Activated CD8-positive, alpha-beta T cell treated with anti-CD3 and anti-CD28 coated beads for 36 hours (primary cell): ENCODE measurements at places on chromosomes 12 and 14. TPM values are rescaled to one million over a fixed set of nuclear protein-coding genes. Genes with fewer than 3 reads are reported as not detected.
A peak's percentile ranks its signal among the peaks of the same experiment; 100 is the strongest.

DNA sequence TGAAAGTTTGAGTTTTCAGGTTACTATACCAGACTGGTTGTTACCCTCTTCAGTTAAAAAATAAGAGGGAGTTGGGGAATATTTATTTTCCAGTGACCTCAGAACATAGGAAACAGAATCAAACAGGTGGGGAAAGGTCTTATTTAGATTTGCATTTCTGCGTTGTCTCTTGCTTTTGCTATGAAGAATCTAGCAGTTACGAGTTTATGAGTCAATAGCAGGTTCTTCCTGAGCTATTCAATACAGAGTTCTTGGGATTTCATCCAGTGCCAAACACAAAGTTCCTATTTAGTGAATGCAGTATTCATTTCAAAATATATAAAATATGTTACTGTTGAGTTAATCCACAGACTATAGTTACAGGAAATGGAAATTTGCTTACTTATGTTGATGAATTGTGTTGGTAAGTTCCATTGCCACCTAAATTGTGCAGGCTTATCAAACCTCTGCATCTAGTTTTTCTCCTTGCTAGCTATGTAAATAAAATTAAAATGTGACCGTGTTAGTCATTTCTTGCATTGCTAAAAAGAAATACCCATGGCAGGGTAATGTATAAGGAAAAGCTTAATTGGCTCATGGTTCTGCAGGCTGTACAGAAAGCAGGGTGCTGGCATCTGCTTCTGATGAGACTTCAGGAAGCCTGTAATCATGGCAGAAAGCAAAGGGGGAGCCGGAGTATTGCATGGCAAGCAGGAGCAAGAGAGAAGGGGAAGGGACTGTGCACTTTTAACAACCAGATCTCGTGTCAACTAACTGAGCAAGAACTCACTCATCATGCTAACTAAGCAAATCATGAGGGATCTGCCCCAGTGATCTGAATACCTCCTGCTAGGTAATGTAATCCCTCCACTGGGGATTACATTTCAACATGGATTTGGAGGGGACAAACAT lies 110.2 kb downstream of the KTN1 start:
- H3K27ac ChIP-seq: no peak overlapping the region
- DNase-seq: no peak
- H3K27me3 ChIP-seq: no peaks in the 10 kb centered on the region
- peaks cover 19% of the 10 kb centered on the region for H3K36me3 ChIP-seq

DNA sequence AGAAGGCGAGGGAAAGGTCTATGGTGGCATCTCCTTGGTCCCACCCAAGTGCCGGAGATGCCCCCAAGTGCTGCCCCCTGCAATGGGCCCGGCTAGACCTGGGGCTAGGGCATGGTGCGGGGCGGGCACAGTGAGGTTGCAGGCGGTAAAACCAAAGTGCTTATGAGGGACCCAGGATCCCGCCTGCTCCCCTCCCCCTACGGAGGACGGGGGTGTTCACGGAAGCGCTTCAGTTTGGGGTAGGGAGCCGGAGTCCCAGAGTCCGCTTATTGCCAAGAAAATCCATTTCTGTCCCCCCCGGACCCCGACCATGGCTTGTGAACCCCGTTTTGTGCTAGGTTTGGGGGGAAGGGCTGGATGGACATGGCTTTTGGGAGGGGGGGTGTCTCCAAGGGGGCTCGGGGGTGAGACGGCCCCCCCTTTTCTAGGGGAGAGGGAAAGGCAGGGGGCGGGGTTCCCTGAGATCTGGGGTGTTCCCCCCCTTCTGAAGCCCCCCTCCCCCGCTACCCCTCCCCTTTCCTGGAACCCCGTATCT lies 5.4 kb upstream of the GPR84 start:
- peaks cover 3% of the 10 kb centered on the region for H3K27me3 ChIP-seq
- H3K27ac ChIP-seq: no peak overlapping the region
- peaks cover 41% of the 10 kb centered on the region for H3K4me1 ChIP-seq
- no peak for DNase-seq
- H3K4me3 ChIP-seq: peak overlapping the region; percentile 3

DNA sequence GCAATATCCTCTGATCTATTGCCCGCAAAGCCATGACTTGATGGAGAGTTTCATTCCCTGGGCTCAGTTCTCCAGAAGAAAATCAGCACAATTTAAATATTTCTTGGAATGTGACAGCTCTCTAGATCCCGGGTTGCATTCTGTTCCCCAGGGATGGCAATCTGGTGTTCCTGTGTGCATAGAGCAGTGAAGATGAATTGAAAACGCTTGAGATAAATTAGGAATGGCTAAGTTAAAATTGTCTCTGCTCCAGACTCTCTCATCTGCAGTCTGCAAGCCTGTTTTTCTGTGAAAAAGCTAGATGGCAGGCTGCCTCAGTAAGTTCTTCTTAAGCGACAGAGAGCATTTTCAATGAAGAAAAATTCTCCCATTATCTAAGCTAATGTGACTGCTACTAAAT lies 582.5 kb upstream of the MGAT4C start:
- no peaks in the 10 kb centered on the region for H3K4me1 ChIP-seq
- no peak for DNase-seq
- H3K27ac ChIP-seq: no peak overlapping the region
- no peak overlapping the region for H3K4me3 ChIP-seq
- H3K27me3 ChIP-seq: no peaks in the 10 kb centered on the region

DNA sequence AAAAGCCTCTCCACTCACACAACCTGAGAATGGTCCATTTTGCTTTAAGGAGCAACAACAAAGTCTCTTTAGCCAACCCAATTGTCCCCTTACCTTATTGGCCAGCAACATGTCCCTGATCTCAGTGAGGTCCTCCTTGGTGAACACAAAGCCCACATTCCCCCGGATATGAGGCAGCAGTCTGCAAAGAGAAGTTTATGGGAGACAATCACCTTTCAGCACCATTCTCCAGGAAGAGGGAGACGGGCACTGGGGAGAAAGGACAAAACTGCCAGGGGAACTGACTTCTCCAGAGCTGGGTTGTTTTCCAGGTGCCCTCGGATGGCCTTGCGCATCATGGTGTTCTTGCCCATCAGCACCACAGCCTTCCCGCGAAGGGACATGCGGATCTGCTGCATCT lies 1.9 kb downstream of the RPLP0 start:
- H3K27ac ChIP-seq: peak overlapping the region; percentile 95
- no peaks in the 10 kb centered on the region for H3K27me3 ChIP-seq
- no peak for DNase-seq
- H3K4me1 ChIP-seq: peaks cover 41% of the 10 kb centered on the region

DNA sequence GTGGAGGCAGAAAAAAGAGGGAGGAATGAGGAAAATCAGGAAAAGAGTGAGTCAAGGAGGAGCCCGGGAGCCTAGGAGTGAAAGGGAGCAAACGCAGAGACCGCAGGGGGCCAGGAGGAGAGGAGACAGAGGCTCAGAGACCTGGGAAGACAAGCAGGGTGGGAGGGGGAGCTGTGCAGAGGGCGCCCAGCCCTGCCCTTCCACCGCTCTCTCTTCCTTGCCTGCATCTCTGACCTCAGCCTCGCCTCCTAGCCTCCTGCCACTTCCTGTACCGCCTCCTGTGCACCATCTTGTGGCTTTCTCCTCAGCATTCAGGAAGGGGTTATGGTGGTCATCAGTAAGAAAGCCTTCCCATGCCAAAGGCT lies 1.3 kb downstream of the CLSTN3 start:
- peaks cover 28% of the 10 kb centered on the region for H3K4me1 ChIP-seq
- H3K27ac ChIP-seq: peak overlapping the region; percentile 14
- peaks cover 3% of the 10 kb centered on the region for H3K36me3 ChIP-seq
- H3K27me3 ChIP-seq: no peaks in the 10 kb centered on the region

- no peak overlapping the region for H3K27ac ChIP-seq
- DNase-seq: no peak
- H3K4me3 ChIP-seq: no peak overlapping the region
- no peaks in the 10 kb centered on the region for H3K36me3 ChIP-seq
Observed at GRCh38 chr14:71163050-71163841, 256.0 kb downstream of the PCNX1 start.

- no peaks in the 10 kb centered on the region for H3K4me1 ChIP-seq
- no peaks in the 10 kb centered on the region for H3K27me3 ChIP-seq
- H3K27ac ChIP-seq: no peak overlapping the region
- peaks cover 3% of the 10 kb centered on the region for H3K36me3 ChIP-seq
- H3K4me3 ChIP-seq: no peak overlapping the region
Observed at GRCh38 chr14:102120888-102121287, 18.8 kb upstream of the WDR20 start.

- H3K27me3 ChIP-seq: peaks cover 26% of the 10 kb centered on the region
- H3K27ac ChIP-seq: no peak overlapping the region
- no peak for DNase-seq
- no peak overlapping the region for H3K4me3 ChIP-seq
Observed at GRCh38 chr12:80939231-80939950, 1.7 kb upstream of the LIN7A start.

- peaks cover 33% of the 10 kb centered on the region for H3K4me1 ChIP-seq
- no peaks in the 10 kb centered on the region for H3K27me3 ChIP-seq
- H3K36me3 ChIP-seq: peaks cover 3% of the 10 kb centered on the region
- no peak for DNase-seq
Observed at GRCh38 chr12:122411537-122411936, 10.9 kb downstream of the CLIP1 start.

- no peak overlapping the region for H3K27ac ChIP-seq
- H3K36me3 ChIP-seq: no peaks in the 10 kb centered on the region
- no peaks in the 10 kb centered on the region for H3K27me3 ChIP-seq
- DNase-seq: no peak
- peaks cover 36% of the 10 kb centered on the region for H3K4me1 ChIP-seq
Observed at GRCh38 chr12:110782094-110782493, 39.4 kb upstream of the PPP1CC start.

Gene PRH2
- total RNA-seq: not detected

Gene PELI2
- total RNA-seq: 2.7 TPM

Gene SOAT2
- total RNA-seq: 6.7 TPM
